ENCODE measurements at places on chromosomes 13 and 19. TPM values are rescaled to one million over a fixed set of nuclear protein-coding genes. Genes with fewer than 3 reads are reported as not detected.
A peak's percentile ranks its signal among the peaks of the same experiment; 100 is the strongest.

DNA sequence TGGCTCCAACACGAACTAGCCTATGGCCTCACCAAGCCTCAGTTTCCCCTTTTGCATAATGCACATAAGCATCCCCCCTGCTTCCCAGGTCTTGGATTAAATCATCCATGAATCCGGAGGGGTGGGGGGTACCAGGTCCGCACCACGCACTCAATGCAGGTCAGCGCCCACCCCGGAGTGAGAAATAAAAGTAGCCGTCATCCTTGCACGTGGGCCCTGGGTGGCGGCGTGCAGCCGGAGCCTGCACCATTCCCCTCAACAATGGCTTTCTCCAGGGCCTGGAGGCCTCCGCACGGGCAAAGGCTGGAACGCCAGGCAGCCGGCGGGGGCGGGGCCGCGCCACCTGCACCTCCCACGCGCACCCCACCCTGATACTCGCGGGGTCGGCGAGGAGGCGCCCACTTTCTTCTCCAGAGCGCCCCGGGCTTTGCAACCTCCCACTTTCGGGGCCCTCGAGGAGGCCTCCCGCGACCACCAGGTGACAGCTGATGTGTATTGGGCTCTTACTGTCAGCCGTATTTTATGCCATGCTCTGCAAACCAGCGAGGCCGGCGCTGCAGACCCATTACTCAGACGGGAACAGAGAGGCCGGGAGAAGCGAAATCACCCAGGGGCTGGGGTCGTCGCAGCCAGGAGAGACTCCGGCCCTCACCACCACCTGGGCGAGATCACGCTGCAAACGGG lies 767 bp upstream of the GADD45B start:
- peak; percentile 28 for DNase-seq

DNA sequence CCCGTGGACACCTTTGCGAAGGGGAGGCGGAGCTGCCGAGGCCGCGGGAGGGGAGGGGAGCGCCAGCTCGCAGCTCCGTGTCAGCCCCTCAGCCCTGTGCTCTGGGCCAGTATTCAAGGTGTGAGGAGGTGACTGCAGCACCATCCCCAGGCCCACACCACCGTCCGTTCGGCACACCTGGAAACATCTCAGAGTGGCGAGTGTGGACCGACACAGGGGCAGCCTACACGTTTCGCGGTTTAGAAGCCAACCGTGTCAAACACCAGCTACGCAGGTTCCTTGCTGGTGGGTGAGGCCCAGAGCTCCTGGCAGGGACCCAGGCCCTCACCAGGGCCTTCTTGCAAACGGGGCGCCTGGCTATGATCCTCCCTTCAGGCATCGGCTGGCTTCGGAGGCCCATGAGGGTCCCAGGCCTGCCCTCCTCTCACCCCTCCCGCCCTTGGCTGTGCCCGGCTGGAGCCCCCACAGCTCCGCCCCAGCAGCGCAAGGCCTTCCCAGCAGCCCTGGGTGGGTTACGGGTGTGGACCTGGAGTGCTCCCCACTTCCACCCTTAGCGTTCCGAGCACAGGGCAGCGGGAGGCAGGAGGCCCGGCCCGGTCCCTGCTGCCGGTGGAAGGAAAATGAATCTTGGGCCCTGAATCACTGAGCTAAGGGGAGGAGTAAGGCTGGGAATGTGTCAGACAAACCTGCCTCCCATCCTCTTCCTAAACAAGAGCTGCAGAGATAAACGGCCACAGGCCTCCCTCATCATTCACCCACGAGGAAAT lies 1.2 kb downstream of the C13orf46 start:
- peak; percentile 1 for DNase-seq

DNA sequence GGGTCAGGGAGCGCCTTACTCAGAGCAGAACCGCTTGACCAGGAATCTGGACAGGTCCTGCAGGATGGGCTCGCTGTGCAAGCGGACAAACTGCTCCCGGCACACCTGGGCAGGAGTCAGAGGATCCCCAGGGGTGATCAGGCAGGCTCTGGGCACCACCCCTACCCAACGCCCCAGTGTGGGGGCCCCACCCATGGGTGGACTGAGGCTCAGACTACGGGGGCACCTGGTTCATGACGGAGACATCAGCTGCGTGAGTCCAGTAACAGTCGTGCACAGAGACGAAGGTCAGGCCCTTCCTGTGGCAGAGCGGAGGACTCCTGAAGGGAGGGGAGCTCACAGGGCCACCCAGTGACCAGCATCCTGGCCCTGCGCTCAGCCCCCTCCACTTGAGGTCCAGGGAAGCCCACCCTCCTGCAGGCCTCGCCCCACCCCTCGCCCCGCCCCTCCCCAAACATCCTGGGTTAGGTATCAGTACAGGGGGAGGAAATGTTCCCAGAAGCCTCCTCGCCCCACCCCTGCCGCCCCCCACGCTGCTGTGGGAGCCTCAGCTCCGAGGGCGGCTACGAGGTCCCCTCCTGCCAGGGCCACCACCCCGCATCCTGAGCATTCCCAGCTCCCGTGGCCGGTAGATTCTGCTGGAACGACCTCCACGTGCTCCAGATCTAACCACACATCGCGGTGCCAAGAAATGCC lies 15.6 kb downstream of the POLRMT start:
- no peak for DNase-seq

GRCh38 chr19:19433666-19434213 lies 28.3 kb downstream of the GATAD2A start:
- no peak for DNase-seq

- DNase-seq: no peak
Observed at GRCh38 chr19:54035215-54036178, 28.2 kb downstream of the VSTM1 start.

NCAN gene
- total RNA-seq: not detected

LAIR1 gene
- total RNA-seq: 64.7 TPM

CDC42EP5 gene
- total RNA-seq: 41.2 TPM

EPSTI1 gene
- total RNA-seq: 4.0 TPM

NXNL1 gene
- not detected for total RNA-seq
